ENCODE measurements at places on chromosomes 16 and 17. TPM values are rescaled to one million over a fixed set of nuclear protein-coding genes. Genes with fewer than 3 reads are reported as not detected.

Gene AXIN2
- 17.9 TPM for total RNA-seq

Gene ZNF469
- total RNA-seq, result 0.32 TPM

Gene CTRB2
- not detected for total RNA-seq

GRCh38 chr17:79082311-79083190 is 7.9 kb downstream of the ENGASE start:
- peak; percentile 24 for DNase-seq

DNA sequence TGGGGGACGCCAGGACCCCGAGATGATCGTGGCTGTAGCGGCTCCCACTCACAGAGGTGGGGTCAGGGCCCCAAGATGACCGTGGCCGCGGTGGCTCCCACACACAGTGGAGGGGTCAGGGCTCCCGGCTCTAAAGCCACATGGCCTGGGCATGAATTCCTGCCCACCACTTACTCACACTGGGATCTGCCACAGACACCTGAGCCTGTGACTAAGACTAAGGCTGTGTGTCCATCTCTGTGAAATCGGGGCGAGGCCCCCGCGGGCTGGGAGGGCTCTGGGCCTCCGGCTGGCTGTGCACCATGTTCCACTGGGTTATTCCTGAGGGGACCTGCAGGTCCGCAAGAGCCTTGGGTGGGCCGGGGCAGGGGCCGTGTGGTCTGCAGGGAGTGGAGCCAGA is 18.5 kb downstream of the ZFPM1 start:
- DNase-seq, result no peak

DNA sequence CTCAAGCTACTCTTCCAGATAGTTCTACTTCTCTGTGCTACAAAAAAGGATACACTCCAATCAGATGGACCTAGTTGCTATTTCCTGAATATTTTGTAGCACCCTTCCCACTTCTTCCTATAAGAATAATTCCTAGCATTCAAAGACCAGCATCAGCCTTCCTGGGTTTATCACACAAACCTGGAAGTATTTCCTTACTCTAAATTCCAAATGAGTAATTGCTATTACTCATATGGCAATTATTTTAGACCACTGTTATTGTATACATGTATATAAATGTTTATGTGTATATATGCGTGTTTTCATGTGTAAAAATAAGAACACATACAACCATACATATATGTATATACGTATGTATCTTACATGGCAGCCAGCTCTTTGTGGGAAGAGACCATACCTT is 130.6 kb downstream of the MYO1D start:
- DNase-seq, result no peak

GRCh38 chr16:49460786-49461470 is 87.3 kb downstream of the C16orf78 start:
- DNase-seq, result no peak

- peak; percentile 32 for DNase-seq
Measured at GRCh38 chr16:27690608-27691007, 140.7 kb downstream of the KATNIP start.

- no peak for DNase-seq
Measured at GRCh38 chr16:971981-972315, 1.2 kb upstream of the LMF1 start.

DNA sequence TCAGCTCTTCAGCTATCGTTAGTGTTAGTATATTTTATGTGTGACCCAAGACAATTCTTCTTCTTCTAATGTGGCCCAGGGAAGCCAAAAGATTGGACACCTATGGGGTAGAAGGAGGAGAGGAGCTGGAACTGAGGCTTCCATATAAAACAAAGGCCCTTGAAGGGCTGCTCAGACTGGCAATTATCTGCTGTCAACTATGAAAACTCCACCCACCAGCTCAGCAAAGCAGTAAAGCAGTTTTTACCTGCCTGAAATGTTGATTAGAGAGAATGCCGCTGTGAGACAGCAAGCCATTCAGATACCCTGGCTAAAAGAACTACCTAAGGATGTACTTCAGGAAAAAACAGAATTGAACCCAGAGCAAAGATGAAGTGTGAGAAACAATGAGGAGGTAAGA is 45.9 kb upstream of the GNAO1 start:
- no peak for DNase-seq

DNA sequence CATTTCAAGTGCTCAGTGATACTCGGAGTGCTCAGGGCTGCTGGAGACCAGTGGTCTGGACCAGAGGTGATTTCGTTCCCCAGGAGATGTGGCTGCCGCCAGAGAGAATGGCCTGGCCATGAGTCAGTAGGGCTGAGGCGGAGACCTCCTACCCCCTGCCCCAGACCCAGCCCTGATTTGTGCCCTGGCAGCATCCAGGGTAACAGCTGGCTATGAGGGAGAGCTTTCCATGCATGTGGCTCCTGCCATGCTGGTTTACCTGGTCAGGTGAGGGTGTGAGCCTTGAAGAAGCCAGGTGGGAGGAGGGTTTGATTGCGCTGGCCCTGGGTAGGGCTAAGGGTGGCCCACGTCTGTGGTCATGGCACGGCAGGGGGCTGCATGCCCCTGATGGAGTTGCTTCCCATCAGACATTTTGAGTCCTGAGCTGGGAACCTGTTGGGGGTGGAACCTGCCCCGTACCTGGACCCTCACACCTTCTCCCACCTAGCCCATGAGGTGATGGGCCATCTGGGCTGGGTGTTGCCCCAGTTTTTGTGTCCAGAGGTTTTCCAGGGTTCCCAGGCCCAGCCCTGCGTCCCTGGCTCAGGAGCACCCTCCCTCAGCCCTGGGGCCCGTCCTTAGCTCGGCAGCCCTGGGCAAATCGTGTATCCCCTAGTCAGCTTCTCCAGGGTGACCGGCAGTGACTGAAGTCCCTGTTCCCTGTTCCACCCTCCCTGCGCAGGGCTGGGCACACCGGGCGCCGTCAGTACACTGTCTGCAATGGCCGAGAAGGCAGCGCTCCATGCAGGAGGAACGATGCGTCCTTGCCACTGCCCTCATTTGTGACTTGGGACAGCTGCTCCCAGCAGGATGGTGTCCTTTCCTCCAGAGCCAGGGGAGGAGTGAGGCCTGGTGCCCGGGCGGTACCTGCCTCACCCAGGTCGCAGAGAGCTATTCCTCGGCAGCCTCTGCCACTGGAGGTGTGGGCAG is 9.0 kb upstream of the CSNK1D start:
- no peak for DNase-seq

GRCh38 chr17:41773190-41773588 is 13.3 kb downstream of the JUP start:
- DNase-seq, result no peak

DNA sequence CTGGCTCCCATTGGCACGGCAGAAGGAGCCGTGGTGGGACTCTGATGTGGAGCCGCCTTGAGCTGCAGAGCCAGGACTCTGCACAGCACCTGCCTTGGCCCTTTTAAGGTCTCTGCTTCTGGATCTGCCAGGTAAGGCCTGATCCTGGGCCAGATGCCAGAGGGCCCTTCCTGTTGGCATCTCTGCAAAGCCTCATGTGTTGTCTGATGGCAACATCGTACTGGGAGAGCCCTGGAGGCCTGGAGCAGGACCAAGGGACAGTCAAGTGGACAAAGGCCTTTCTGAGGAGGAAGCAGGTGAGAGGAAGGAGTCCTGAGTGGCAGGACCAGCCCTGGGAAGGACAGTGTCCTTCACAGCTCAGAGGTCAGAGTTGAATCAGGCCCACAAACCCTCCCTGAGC is 26.1 kb downstream of the SOCS1 start:
- no peak for DNase-seq
